ENCODE measurements at places on chromosomes 7 and 10.

- DNase-seq, result no peak
Measured at GRCh38 chr10:44388641-44389040, 3.7 kb upstream of the CXCL12 start.

DNA sequence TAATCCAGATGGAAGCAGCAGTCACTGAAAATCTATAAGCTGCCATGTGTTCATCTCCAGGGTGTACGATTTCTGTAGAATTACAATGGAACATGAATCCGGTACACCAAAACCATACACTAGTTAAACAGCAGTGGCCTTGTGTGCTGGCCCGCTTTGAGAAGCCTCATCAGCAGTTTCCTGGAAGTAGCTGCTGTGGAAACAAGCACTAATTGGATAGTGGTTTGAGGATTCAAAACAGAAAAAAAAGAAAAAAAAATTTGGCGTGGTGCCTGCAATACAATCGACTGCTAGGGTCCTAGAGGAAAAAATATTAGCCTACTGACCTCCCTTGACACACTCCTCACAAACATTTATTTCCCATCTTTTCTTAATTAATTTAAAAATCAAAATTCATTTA lies 545.9 kb downstream of the SORCS1 start:
- DNase-seq, result no peak

- DNase-seq, result no peak
Measured at GRCh38 chr10:92799568-92799967, 48.8 kb upstream of the EXOC6 start.

DNA sequence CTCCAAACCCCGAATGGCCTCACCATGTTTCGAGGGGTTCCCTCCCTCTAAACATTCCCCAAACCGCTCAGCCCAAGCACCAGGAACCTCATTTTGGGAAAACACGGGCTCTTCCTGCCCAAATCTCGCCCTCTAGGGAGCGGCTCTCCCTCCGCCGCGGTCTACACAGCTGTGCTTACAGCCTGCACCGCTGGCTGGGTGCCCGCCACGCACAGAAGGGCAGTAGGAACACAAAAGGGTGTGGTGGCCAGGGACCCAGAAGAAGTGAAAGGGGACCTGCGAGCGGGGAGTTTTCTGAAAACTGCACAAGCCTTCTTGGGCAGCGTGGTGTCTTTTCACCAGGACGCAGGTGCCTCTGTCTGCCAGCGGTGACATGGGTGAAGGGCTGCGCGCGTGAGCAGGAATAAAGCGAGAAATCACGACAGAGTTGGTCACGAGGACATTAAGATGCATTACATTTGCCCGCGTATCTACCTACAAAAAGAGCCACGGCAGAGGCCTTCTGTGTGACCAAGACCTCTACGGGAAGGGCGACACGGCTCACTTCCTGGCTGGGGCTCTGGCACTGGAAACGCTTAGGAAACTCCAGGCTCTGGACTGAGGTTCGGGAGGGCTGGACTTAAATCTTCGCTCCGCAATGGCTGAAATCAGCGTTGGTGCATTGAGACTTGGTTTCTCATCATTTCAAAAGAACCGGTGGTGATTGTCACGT lies 171.7 kb downstream of the LSM5 start:
- no peak for DNase-seq

DNA sequence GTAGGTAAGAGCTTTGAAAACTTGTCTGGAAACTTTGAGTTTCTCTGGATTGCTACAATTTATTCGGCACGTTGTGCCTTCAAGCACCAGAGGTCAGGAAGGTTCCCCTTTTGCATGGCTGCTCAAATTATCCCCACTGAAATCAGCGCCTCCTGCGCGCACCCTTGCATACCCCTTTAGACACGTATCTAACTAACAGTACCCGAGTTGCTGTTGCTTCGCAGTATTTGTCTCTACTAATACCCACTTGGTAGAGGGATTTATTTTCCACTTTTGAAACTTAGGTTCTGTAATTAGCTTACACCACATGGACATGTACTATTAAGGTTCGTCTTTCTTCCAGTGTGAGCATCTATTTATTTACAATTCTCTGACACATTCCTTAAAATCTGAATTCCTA lies 1.6 kb downstream of the MEOX2 start:
- DNase-seq, result no peak

GRCh38 chr10:132836248-132836831 lies 50.4 kb upstream of the NKX6-2 start:
- DNase-seq, result no peak

GRCh38 chr7:99772565-99772964 lies 11.4 kb downstream of the CYP3A4 start:
- DNase-seq, result no peak

- DNase-seq, result no peak
Measured at GRCh38 chr7:100675105-100675451, 1.5 kb downstream of the GNB2 start.

- no peak for DNase-seq
Measured at GRCh38 chr7:123863461-123863860, 18.5 kb downstream of the HYAL4 start.

- DNase-seq, result no peak
Measured at GRCh38 chr10:7094781-7095180, 316.1 kb downstream of the SFMBT2 start.

- DNase-seq, result no peak
Measured at GRCh38 chr10:77287647-77288120, 349.9 kb downstream of the KCNMA1 start.

DNA sequence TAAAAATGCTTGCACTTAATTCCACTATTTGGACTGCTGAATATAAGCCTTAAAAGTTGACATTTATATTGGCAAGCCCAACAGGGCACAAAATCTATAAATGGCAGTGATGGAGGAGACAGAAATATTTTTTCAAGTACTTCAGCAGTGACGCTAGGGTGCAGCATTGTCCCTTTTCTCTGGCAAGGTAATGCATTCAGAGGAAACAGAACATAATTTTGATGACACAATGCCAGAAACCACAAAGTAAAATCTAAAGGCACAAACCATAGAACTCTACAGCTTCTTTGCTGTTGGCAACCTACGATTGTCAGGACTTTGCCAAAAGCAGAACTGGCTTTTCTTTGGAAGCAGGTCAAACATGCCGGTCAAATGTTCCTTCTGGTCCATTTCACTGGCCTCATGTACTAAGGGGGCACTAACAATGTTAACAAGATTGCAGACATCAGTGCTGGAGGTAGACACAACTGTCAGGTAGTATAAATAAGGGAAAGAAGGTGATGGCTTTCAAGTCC lies 30.9 kb upstream of the FAM133B start:
- DNase-seq, result peak; percentile 87

DNA sequence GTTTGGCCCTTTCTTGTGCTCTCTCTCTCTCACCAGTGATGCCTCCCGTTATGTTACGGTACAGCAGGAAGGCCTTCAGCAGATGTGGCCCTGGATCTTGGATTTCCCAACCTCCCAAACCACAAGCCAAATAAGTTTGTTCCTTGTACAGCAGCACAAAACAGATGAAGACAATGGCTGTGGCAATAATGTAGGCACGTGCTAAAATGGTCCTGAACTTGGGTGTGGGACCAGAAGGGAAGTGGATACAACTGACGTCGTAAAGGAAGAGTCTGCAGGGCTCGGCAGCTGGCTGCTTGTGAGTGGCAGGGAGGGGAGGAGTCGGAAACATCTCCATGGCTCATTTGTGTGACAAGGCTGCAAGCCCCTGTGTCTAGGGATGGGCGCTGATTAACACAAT lies 26.8 kb downstream of the PROSER2 start:
- DNase-seq, result no peak

DNA sequence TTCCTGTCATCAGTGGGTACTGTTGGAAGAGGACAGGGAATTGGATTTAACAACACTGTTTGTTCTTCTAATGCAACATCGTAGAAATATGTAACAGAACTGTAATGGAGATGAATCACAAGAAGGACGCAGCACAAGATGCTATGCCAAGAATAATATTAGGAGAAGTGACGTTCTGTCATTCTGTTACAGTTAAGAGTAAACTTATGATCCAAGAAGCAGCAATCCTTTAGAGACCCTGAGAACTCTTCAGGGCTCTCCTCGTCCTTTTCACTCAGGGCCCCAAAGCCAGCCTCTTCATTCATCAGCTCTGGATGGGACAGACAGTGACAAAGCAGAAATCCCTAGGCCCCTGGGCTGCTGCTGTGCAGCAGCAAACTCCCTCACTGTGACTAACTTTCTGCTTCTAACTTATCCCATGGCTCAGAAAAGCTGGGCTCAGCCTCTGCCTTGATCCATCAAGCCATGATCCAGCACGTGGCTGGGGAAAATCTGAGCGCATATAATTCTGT lies 8.7 kb upstream of the IL6 start:
- DNase-seq, result no peak

DNA sequence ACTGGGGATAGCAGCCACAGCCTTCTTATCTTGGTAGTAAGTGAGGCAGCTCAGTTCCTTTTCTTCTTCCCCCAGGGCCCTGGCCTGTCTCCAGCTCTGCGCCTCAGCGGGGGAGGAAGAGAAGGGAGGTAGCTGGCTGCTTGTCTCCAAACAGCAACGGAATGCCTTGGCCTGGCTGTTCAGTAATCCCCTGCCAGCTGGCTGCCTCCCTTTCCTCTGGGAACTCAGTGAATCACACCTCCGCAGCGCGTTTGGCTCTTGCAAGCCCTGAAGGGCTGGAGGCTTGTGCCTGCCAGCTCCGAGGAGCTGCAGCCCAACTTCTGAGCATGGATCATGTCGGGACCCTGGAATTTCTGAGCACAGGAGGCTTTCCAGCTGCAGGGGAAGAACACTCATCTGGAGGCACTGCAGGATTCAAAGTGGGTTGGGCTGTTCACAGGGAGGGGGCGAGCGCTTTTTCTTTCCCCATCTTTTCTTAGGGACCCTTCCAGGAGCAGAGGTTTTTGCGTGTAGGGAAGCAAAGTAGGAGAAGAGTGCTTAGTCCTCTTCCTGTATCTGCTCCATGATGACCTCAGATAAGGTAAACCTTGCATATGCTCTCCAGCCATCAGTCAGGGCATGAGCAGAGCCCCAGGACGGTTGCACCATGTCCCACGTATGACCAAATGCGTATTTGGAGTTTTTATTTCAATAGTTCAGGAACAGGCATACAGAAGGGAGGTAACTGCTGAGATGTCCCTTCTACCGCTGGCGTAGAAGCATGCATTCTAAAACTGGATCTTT lies 253.2 kb upstream of the INHBA start:
- DNase-seq, result no peak

GRCh38 chr10:3873728-3874461 lies 88.9 kb upstream of the KLF6 start:
- no peak for DNase-seq

- no peak for DNase-seq
Measured at GRCh38 chr10:103077491-103078308, 115.4 kb downstream of the NT5C2 start.

- DNase-seq, result no peak
Measured at GRCh38 chr10:3806603-3807002, 21.6 kb upstream of the KLF6 start.

GRCh38 chr7:138015096-138015495 lies 13.2 kb upstream of the CREB3L2 start:
- no peak for DNase-seq

- DNase-seq, result no peak
Measured at GRCh38 chr10:119190353-119190752, 11.7 kb upstream of the PRDX3 start.

- DNase-seq, result no peak
Measured at GRCh38 chr7:66379542-66380160, 174.5 kb downstream of the TPST1 start.

GRCh38 chr10:113945075-113945686 lies 90.7 kb downstream of the NHLRC2 start:
- DNase-seq, result no peak

DNA sequence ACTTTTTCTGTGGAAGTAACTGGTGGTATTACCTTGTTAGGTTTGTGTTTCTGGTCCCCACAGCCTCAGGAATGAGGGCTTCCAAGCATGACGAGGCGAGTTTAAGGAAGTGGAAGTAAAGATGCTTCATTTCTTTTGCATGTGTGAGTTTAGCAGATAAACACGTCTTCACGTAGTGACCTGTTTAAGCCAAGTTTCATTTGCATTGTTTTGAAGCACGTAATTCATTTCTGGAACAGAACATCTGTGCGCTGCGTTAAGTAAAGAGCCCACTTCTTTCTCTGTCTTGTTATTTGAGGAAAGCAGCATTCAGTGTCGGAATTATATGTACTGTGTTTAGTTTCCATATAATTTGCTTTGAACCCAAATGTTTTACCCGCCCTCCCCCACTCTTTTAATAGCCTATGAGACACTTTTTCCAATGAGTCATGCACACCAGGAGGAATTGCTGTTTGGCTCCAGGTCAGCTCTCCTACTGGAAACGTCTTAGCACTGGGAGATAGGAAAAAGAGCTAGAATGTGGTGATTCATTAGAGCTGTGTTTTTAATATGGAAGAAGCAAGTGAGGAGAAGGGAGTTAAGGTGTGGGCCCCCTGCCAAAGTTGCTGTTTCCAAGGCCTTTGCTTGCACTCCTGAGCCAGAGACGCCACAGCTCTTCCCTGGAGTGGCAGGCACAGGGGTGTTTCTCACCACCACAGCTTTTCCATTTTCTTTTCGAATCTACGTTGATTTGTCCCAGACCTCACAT lies 36.7 kb downstream of the BTBD16 start:
- DNase-seq, result no peak

DNA sequence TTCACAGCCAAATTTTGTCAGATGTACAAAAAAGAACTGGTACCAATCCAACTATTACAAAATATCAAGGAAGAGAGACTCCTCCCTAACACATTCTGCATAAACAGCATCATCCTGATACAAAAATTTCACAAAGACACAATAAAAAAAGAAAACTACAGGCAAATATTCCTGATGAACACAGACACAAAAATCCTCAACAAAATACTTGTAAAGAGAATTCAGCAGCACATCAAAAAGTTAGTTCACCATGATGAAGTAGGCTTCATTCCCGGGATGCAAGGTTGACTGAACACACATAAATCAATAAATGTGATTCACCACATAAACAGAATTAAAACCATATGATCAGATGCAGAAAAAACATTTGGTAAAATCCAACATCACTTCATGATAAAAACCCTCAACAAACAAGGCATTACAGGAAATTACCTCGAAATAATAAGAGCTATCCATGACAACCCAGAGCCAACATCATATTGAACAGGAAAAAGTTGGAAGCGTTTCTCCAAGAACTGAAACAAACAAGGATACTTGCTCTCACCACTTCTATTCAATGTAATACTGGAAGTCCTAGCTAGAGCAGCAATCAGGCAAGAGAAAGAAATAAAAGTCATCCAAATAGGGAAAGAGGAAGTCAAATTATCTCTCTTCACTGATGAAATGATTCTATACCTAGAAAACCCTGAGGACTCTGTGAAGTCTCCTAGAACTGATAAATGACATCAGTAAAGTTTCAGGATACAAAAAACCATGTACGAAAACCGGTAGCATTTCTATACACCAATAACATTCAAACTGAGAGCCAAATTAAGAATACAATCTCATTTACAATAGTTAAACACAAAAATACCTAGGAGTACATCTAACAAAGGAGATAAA lies 223.1 kb downstream of the REEP3 start:
- no peak for DNase-seq

GRCh38 chr7:73446682-73447081 lies 13.1 kb downstream of the FZD9 start:
- DNase-seq, result no peak

GRCh38 chr10:70508912-70509756 lies 30.6 kb downstream of the PALD1 start:
- DNase-seq, result no peak

Measured in DND-41 (cell line).